ENCODE measurements at places on chromosomes 6 and 20.
A peak's percentile ranks its signal among the peaks of the same experiment; 100 is the strongest.

DNA sequence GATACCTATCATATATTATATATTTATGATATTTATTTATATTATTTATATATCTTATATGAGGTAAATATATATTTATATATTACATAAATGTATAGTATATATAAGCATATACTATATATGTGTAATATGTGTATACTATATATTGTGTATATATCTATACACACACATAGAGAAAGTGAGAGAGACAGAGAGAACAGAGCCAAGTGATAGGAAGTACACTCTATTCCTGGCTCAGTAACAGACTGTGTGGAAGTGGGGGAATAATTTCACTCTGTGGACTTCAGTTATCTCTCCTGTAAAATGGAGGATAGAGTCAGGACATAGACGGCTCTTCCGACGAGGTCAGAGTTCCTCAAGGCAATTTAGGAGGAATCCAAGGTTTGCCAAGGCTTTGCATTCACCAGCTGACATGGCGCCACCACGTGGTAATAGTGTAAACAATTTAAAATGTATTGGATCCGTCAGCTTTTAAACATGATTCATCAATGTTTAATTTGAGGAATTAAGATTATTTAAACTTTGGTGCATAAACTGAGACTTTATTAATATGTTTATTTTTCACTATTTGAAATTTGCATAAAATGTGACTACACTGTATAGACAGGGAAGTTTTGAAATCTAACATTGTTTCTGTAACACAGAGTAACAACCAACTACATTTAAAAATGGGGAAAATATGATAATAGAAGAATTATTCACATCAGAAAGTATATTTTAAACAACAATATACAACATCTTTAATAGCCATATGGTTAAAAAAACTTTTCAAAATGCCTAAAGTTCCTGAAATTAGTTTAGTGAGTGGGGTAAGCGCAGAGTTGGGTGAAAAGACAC, 75.4 kb upstream of the TMEM244 start:
- DNase-seq: peak; percentile 55

- DNase-seq: no peak
Measured at GRCh38 chr6:43097098-43097489, 21.0 kb downstream of the PTK7 start.

DNA sequence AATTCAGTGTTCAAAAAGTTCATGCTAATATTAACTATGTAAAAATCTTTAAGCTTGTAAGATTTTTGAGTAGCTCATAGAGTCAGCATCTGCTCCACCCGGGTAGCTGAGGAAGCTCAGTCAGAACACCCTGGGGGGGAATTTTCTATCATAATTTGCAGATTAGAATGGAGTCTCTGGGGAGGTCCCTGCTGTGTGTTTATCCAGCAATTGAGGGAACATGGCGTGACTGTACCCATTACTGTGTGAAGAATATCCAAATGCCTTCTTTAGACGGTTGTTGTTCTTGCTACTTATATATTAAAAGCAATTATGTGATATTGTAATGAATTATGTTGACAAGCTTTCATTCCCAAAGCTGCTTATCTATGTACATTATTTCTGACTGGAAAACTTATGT, 64.8 kb downstream of the AIG1 start:
- no peak for DNase-seq

DNA sequence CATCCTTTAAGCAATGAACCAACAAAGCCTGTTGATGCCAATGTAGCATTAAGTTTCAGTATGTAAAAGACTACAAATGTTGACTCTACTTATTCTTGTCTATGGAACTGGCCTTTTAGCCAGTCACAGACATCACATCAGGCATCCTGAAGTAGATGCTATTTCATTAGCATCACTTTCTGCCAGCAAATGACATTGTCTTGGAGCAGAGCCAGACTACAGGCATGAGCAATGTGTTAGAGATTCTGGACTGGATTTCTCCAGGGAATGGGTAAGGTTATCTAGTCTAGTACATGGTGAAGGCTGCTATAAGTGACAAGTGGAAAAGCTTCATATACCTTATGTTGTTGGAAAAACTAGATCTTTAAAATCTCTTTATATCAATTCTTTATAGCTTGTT, 142.9 kb downstream of the ADGRB3 start:
- no peak for DNase-seq

GRCh38 chr6:35341557-35341956, 801 bp upstream of the PPARD start:
- DNase-seq: no peak

GRCh38 chr20:37075932-37076685, 19.7 kb downstream of the RBL1 start:
- no peak for DNase-seq

GRCh38 chr6:43935921-43936439, 166.0 kb downstream of the VEGFA start:
- no peak for DNase-seq

DNA sequence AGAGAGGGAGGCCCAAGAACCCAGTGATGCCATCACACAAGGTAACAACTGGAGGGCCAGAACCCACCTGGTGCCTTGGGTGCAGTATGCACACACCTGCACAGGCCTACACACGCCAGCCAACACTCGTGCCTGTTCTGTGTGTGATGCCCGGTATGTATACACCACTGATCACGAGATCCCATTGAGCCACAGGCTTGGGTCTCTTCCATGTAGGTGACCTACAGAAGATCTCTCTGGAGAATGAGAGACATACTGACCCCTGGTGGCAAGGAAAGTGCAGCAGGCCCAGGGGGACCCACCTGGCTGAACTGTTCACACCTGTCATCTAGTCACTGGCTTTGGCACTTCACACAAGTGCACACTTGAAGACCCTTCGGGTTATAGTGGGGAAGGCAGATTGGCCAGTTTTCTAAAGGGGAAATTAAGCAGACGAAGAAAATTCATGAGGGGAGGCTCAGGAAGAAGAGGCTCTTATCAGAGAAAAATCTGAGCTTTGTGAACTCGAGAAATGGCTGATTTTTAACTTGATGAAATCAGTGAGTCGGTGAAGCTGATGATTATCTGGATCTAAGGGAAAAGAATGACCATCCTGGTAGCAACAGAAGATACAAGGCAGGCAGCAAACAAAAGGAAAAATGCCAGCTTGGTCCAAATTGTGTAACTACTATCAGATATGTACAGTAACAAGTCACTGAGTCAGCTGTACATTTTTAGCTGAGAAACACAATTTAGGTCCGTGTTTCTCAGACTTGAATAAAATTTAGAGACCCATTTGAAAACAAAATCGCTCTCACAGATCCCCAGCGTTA, 69.1 kb upstream of the PBOV1 start:
- DNase-seq: no peak

GRCh38 chr6:148793721-148794120, 46.9 kb downstream of the UST start:
- DNase-seq: no peak

DNA sequence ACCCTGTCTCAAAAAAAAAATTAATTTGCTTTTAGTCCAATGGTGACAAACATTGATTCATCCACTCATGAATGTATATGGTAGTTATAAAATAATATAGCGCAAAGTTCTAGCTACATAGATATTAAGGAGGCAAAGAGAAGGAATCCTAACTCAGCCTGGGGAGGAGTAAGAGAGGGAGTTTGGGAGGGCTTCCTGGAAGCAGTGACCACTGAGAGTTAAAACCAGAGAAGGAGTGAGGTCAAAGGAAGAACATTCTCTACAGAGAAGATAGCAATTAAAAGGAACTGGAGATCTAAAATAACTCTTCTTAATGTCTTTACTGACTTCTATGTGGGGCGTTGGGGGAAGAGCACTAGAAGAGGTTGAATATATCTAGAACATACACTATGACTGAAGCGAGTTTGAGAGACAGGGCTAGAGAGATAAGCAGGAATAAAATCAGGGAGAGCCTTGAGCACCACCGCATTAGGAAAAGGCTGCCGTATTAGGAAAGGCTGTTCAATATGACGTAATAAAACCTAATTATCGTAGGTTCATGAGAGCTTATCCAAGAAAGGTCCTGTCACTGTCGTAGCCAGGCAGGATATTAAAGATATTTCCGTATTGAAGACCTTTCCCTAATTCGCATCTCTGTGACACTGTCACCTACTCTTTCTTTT, 81.8 kb upstream of the CNKSR3 start:
- DNase-seq: no peak

DNA sequence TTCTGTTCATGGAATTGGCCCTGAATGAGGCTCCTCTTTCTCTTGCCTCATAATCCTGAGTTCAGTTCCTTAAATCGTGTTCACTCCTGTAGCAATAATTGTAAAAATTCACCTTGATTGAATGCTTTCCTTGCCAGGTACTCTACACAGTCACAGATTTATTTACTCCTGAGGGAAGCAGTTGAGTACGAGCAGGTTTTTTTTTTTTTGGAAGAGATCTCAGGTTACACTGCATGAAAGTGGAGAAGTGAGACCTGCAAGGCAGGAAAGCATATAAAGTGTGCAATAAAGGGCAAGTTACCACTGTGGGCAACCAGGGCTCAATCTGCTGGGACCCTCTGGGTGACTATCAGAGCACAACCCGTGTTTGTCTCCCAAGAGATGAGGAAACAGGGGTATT, 93.0 kb upstream of the DOK5 start:
- no peak for DNase-seq

GRCh38 chr6:79425589-79426311, 111.5 kb downstream of the LCA5 start:
- DNase-seq: no peak

- no peak for DNase-seq
Measured at GRCh38 chr6:142075516-142076101, 57.1 kb upstream of the GJE1 start.

- no peak for DNase-seq
Measured at GRCh38 chr6:17870300-17871188, 116.9 kb downstream of the KIF13A start.

- no peak for DNase-seq
Measured at GRCh38 chr20:46631874-46632446, 19.3 kb downstream of the SLC13A3 start.

- no peak for DNase-seq
Measured at GRCh38 chr6:119226089-119226488, 123.5 kb downstream of the MAN1A1 start.

DNA sequence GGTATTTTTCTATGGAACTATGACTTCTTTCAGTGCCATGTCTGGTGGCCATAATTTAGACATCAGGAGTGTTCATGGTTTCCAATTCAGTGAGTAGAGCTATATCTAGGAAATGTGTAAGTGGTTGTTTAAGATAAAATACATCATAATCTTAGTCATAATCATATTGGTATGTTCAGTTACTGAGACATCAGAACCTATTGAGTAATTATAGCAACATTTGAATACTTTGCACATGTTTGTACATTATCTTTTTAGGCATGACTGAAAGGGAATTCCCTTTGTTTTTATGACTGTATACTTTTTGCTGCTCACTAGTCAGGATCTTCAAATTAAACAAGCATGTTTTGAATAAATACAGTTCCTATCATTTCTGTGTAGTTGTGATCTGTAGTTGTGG, 64.0 kb downstream of the STXBP5 start:
- DNase-seq: no peak

DNA sequence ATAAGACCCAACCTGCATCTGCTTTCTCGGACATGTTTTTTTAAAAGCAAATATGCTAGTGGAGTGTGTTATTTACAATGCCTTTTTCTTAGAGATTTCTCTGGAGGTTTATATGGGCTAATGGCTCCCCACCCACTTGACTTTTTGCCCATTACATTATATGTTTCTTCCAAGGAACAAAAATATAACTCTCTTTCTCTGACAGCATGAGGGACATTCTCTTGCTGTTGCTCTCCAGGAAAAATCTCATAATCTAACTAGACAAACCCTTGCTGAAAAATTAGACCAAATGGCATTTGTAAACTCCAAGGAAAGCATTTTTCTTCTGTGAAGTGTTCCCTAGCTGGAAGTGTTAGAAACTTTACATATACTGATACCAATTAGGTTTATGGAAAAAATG, 213.7 kb downstream of the PRL start:
- DNase-seq: no peak

DNA sequence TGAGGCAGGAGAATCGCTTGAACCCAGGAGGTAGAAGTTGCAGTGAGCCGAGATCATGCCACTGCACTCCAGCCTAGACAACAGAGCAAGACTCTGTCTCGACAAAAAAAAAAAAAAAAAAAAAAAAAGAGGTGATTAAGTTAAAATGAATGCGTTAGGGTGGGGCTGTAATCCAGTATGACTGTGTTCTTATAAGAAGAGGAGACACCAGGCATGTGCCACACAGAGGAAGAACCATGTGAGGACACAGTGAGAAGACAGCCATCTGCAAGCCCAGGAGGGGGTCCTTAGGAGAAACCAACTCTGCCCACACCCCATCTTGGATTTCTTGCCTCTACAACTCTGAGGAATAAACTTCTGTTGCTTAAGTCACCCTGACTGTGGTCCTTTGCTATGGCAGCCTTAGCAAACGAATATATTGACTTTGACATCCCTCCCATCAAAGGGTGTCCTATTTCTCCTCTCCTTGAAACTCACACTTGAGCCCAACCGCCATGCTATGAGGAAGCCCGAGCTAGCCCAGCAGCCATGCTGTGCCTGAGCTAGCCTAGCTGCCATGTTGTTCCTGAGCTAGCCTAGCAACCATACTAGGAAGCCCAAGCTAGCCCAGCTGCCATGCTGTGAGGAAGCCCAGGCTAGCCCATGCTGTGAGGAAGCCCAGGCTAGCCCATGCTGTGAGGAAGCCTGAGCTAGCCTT, 15.8 kb upstream of the PPP1R16B start:
- no peak for DNase-seq

GRCh38 chr6:89542081-89542857, 96.3 kb downstream of the LYRM2 start:
- no peak for DNase-seq

DNA sequence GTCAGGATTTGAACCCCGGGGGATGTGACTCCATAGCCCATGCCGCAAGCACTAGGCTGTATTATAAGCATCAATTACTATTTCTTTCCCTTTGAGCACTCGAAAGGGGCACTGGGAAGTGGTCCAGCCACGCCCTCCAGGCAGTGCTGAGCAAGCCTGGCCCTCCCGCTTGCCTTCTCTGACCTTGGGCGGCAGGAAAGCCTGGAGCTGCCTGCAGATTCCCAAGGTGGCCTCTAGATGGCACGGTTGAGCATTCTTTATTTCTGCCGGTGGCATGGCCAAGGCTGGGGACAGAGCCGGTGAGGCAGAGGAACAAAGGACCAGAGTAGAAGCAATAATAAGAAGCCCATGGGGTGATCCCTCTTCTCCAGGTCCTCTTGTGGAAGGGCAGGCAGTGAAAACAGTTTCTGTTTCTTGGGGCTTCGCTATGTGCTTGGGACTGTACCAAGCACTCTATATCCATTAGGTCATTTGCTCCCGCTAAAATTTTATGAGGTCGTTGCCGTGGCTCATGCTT, 32.0 kb downstream of the ARHGAP40 start:
- peak; percentile 66 for DNase-seq

- DNase-seq: no peak
Measured at GRCh38 chr6:153588330-153588729, 450.7 kb upstream of the OPRM1 start.

DNA sequence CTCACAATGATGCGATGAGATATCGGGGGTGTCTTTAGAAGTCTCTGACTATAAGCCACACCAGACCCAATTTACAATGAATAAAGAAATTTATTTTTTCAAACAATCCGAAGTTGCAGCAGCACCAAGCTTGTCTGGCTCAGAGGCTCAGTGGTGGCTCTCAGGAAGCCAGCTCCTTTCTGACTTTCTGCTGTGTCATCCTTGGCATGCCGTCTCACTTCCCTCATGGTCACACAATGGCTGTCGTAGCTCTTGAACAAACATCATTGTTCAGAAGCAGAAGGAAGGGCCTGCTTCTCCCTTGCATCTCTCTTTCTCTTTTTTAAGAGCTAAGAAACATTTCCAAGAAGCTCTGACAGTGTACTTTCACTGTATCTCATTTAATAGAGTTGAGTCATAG, 299.0 kb downstream of the DOK5 start:
- DNase-seq: no peak

Measured in neuronal stem cell (in vitro differentiated cells).